ENCODE measurements at places on chromosomes 11 and 22.

GRCh38 chr22:19761725-19762567, 1.4 kb downstream of the TBX1 start:
- DNase-seq = peak; percentile 77

GRCh38 chr11:5712507-5712906, 22.9 kb downstream of the TRIM22 start:
- no peak for DNase-seq

GRCh38 chr11:35529971-35530495, 4.6 kb upstream of the PAMR1 start:
- peak; percentile 49 for DNase-seq

GRCh38 chr11:13242564-13242963, 35.0 kb upstream of the BMAL1 start:
- no peak for DNase-seq

DNA sequence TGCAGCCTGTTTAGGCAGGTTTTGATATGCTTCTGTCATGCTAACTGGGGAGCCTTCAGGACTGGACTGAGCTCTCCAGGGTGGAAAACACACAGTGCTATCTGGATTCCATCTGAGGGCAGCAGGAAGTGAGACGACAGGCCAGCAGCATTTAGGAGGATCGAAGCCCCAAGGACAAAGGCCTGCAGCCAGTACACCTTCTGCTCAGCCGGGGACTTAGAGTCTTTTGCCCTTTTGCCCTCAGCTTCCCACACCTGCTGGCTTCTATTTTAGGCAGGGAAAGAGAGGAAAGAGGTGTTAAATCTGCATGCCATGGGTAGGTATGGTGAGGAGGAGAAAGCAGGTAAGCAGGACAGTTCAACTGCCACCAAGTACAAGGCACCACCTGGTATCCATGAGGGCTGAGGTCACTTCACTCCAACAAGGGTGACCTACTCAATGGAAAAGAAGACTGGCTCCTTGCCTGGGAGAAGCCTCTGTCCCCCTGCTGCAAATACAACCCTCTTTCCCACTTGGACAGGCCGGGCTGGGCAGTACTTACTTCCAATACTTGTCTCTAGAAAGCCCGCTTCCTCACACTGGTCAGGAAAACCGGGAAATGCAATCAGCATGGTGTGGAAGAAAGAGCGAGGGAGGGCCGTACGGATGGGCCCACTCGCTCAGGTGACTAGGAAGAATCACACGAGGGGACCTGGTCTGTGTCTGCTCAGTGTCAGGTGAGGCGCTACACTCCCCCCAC, 12.3 kb downstream of the LARGE2 start:
- peak; percentile 78 for DNase-seq

DNA sequence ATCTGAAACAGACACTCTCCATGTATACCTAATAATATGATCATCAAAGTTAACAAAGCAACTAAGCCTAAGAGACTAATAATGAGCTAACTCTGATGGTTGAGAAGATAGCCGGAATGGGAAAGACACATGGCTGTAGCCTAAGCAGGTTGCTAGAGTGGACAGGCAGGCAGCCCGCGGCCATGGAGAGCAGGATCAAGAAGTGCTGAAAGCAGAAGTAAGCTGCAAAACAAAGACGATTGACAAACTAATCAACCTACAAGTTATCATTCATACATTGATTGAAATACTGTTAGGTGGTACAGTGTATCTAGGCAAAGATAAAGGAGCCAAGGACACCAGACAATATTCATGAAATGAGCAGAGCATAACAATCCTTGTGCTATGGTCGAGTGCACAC, 29.3 kb downstream of the SLN start:
- no peak for DNase-seq

Measured in ELF-1 (cell line).